ENCODE measurements at places on chromosomes 6 and 20.

DNA sequence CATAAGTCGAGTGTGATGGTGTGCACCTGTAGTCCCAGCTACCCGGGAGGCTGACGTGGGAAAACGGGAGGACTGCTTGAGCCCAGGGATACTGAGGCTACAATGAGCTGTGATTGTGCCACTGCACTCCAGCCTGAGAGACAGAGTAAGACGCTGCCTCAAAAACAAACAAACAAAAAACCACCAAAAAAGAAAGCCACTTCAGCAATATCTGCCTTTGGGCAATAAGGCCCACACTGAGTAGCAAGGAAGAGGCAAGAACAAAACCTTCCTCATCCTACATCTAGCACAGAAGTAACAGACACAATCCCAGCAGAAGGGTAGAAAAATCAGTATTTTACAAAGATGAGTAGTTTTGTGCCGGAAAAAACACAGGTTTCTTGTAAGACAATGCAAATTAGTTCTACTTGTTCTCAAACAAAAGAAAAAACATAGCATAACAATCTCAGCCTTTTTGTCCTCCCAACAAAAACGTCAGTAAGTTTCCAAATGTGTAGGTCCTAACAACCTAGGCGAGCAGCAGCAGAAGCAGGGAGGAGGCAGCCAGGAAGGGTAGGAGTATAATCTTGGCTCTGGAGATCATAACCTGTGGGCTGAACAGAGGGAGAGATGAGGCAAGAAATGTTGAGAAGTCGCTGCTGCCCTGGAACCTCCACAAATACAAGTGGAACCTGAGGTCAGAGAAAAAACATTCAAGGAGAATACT lies 5.7 kb downstream of the PPP1R10 start:
- DNase-seq = no peak

DNA sequence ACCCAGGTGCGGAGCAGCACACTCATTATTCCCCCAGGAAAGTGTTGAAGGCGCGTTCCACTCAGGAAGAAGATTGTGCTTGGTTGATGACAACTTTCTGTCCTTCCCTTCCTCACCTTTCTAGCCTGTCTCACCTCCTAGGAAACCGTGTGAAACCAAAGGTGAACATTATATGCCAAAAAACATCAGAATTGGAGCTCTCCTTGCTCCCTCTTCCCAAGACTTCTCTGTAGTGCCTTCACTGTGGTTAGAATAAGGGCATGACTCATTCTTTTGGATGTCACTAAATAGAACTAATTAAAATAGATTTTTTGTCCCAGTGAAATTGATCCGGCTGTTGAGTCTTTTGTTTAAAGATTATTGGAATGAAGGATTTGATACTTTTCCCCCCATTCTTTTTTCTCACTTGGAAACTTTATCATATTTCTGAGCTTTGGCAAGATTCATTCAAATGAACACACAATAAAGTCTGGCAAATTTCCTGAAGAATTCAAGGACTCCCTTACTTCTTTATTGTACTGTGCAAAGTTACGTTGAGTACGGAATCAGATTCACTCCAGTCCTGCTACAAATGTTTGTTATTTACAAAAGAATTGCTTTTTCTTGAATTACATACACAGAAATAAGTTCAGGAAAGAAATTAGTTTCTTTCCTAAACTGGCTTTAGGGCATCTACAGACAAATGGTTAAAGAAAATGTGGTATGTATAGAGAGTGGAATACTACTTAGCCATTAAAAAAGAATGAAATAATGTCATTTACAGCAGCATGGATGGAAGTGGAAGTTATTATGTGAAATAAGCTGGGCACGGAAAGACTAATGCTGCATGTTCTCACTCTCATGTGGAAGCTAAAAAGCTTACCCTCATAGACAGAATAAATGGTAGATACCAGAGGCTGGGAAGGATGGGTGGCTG lies 142.8 kb upstream of the AKAP12 start:
- no peak for DNase-seq

DNA sequence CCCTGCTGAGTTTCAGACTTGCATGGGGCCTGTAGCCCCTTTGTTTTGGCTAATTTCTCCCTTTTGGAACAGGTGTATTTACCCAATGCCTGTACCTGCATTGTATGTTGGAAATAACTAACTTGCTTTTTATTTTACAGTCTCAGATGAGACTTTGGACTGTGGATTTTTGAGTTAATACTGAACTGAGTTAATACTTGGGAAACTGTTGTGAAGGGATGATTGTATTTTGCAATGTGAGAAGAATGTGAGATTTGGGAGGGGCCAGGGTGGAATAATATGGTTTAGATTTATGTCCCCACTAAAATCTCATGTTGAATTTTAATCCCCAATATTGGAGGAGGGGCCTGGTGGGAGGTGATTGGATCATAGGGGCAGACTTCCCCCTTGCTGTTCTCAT lies 99.1 kb upstream of the IRAK1BP1 start:
- DNase-seq = no peak

- no peak for DNase-seq
Observed at GRCh38 chr20:51199920-51200319, 177.0 kb upstream of the KCNG1 start.

DNA sequence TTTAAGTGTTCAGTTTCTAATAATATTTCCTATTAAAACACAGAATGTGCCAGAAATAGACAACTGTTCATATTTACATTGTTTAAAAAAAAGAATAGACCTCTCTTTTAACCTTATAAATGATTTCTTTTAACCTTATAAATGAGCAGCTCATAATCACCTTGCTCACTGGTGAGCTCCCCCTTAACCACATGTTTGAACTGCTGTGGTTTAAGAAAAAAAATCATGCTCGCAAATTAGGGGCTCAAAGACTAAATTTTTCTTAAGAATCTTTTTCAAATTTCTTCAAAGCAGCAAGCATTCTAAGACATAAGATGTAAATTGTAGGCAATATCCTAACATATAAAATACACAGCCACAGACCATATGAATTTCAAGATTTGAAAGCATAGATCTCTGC lies 32.8 kb downstream of the FAM8A1 start:
- DNase-seq = no peak

- no peak for DNase-seq
Observed at GRCh38 chr6:55299286-55299985, 27.8 kb upstream of the GFRAL start.

DNA sequence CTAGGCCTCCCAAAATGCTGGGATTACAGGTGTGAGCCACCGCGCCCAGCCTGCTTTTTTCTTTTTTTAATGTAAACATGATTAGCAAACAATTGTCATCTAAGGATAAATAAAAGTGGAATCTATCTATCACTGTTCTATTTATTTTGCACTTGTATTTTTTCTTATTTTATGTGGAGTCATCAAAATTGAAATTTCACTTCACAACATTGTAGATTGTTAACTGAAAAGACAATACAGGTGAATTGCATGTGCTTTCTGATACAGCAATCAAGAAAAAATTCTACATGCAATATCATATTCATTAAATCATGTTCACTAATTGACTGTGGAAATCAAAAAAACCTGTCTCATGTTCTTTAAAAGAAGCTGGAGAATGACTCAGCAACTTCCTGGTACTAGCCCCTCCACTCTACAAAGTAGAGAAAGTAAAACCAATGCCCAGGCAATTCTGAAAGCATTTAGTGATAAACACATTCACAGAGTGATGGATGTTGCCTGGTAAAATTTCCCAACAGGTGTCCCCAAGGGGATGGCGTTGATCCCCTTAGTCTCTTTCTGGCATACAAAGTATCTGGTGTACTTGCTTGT lies 10.7 kb upstream of the RFX6 start:
- no peak for DNase-seq

DNA sequence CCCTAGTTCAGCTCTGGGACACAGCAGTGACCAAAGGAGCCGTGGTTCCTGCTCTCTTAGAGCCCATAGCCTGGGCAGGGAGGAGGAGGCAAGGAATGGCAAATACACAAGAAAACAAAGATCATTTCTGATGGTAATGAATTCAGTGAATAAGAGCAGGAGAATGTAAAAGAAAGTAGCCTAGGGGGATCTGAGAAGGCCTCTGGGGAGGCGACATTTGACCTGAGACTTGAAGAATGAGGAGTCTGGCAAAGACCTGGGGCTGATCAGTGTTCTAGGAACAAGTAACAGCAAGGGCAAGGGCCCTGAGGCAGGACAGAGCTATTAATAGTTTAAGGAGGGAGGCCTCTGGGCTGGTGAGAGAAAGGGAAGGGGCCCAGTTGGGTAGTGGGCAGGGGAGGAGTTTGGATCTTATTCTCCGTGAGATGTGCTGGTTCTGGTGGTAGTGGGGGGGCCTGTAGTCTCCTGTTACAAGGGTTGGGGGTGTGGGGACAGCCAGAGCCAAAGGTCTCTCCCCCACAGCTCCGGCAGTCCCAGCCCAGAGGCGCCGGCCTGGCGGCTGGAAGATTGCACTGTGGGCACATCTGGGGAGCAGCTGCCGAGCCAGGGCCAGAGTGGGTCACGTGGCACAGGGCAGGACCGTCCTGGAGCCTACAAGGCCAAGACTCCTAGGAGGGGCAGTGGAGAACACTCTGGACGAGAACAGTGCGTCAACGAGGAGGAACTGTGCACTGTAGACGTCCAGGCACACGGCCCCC lies 9.3 kb upstream of the ID1 start:
- no peak for DNase-seq

- no peak for DNase-seq
Observed at GRCh38 chr20:48604936-48605335, 222.9 kb downstream of the PREX1 start.

GRCh38 chr6:156585859-156586258 lies 191.3 kb upstream of the ARID1B start:
- no peak for DNase-seq

GRCh38 chr20:23315099-23315498 lies 35.5 kb upstream of the NXT1 start:
- DNase-seq = no peak

GRCh38 chr6:149963462-149964307 lies at the start of gene ULBP1:
TSS of gene ULBP1 (plus strand) at chr6:149963943. CDS start at chr6:149964050, 107 bp downstream.
- no peak for DNase-seq

DNA sequence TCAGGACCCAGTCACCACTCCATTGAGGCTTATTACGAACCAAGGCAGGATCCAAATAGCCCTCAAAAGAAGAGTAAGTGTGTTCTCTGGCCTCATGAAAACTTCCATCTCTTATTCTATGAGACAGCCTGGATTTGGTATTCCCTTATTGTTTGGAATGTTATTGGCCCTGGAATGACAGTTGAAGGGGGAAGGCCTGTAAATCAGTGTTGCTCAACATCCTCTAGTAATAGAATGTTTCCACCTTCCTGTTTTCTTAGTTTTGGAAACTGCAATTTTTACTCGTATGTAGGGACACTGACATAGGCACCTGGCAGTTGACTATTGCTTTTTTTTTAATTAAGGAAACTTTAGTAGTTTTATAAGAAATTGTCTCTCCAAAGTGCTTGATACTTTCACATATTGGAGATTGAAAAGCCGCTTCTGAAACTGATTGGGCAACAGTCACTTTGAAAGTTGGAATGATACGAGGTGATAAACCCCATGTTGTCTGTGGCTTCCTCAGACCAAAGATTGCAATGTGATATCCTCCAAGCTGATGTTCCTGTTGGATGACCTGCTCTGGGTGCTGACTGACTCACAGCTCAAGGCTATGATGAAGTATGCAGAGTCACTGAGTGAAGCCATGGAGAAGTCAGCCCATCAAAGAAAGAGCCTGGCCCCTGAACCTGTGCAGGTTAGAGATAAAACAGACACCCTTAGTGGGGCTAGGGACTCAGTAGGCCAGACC lies 43.1 kb downstream of the BLTP3A start:
- no peak for DNase-seq

DNA sequence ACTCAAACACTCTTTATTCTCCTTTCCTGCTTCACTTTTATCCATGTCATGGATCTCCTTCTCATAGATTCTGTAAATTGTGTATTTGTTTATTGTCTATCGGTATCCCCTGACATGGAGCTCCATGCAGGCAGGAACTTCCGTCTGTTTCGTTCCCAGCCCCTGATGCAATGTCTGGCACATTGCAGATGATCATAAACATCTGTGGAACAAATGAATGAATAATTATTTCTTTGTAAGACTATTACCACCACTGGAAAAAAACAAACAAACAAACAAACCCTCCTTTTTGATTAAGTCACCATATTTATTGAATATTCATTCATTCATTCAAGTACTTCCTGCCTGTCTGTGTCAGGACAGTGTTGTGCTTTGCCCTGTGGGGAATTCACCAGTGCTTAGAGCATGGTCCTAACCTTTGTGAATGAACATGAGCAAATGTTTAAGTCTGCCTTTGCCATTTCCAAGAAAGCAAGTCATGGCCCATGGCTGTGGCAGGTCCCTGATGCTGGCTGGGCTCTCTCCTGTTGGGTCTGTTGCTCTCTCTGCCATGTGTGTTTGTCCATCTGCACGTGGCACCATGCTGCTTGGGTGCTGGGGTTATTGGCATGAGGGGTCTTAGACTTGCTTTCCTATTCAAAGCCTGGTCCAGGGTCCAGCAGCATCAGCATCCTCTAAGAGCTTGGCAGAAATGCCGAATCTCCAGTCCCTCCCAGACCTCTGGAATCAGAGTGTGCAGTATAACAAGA lies 47.5 kb upstream of the NAA20 start:
- DNase-seq = no peak

- no peak for DNase-seq
Observed at GRCh38 chr20:33812152-33812849, 1.2 kb downstream of the CHMP4B start.

DNA sequence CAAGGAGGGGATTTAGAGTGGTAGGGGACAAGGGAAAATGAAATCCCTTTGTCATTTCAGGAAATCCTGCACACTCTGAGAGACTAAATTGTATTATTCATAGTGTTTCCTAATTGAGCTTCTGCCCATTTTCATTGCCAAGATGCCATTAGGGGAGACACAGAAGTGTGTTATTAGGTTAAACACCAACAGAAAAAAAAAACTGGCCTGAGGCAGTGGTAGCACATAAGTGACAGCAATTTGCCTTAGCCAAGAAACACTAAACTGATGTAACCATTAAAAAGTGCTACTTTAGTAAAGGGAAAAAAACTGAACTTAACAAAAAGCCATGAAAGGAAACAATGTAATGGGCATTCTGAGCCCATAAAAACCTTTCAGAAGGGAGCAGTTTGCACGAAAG lies 270.5 kb upstream of the PLN start:
- no peak for DNase-seq

GRCh38 chr6:42375007-42375635 lies 76.6 kb downstream of the TRERF1 start:
- no peak for DNase-seq

GRCh38 chr20:57498425-57499400 lies 26.2 kb downstream of the CTCFL start:
- DNase-seq = no peak

DNA sequence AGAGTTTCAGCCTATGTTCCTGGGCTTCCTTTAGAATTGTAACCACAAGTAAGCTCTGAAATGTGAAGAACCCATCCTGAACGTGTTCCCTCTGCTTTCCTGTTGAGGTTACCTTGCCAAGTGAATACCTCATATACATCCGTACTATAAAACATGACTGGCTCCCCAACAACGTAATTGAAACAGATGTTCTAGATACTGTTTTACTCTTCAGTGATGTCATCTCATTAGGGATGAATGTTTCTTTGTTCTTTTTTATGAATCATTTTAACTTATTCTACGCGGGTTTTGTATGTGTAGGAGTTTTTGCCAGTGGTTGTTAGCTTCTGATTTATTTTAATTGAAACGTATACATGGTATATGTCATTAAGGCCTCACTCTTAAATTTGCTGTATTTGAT lies 166.8 kb downstream of the SAMD5 start:
- no peak for DNase-seq

Data from NCI-H1048 (cell line).